ENCODE measurements at places on chromosomes 12 and 14. TPM values are rescaled to one million over a fixed set of nuclear protein-coding genes. Genes with fewer than 3 reads are reported as not detected.

GRCh38 chr12:114769634-114770033 lies 85.7 kb upstream of the TBX3 start:
- ATAC-seq, result no peak

GRCh38 chr14:76666746-76667145 lies 94.5 kb upstream of the VASH1 start:
- ATAC-seq, result no peak

DNA sequence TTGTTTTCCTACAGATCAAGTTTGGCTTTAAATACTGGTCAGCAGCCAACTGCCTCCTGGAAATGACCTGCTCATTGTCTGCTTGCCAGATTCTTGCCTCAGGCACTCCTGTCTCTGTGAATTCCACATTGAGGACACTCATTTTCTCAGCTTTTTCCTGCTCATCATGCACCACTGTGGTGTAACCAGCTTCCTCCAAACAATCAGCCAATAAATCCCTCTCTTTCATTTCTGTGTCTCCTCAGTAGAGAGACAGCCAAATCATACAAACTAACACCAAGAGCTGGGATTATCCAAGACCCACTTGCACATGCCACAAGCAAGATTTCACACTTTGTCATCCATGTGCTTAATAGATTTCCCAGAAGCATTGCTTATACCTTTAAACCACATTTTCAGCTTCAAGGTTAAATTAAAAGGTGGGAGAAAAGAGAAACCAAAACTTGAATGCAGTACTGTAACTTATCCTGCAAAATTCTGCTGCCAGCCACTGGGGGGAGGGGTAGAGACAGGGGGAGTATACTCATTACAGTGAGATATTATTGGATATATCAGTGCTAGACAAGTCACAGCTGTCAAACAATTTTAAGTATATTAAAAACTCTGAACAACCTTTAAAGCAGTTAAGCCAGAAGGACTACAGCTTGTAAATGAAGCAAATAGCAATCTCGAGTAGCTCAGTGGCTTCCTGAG lies 105.0 kb downstream of the PPP2R5E start:
- ATAC-seq, result peak; percentile 92

The PRICKLE1 gene
- total RNA-seq, result 1.4 TPM

DNA sequence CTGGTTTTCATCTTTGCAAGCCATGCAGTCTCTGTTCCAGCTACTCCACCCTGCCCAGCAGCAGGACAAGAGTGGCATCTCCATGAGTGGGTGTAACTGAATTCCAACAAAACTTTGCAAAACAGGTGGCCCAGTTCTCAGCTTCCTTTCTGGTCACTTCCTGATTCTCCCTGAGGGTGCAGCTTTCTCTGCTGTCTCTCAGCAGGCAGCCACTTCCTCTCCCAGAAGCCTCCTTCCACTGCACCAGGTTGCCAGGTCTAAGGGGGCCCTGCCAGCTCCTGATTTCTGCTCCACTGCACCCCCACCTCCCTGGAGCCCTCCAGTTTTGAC lies 341.0 kb upstream of the FKBP4 start:
- ATAC-seq, result no peak

GRCh38 chr12:64004641-64005040 lies 160.1 kb downstream of the SRGAP1 start:
- ATAC-seq, result no peak

- peak; percentile 41 for ATAC-seq
These were observed 16.0 kb upstream of the OR6S1 start for GRCh38 chr14:20657216-20658211.

DNA sequence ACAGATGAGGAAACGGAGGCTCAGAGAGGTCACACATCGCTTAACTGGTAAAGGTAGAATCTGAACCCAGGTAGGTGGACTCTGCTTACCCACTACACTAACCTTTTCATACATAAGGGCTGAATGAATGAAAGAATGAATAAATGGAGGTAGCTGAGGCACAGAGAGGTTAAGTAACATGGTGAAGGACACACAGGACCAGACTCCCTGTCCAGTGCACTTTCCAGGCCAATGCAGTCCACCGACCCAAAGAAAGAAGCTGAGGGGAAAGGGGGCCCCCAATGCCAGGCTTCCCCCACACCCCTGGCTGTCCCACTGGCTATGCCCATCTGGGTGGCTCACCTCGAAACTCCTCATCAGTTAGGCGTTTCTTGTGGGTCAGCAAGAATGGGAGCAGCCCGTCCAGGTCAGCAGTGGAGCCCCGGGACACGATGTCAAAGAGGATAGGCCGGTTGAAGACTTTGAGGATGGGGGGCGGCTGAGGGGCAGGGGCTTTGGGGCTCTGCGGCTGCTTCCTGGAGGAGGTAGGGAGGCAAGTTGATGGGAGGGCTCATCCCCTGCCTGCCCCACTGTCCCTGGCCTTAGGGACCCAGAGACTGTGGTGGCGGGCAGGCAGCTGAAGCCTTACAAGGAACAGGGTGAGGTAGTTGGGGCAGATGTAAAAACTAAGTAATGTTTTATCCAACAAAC lies 25.1 kb downstream of the TRPV4 start:
- no peak for ATAC-seq

DNA sequence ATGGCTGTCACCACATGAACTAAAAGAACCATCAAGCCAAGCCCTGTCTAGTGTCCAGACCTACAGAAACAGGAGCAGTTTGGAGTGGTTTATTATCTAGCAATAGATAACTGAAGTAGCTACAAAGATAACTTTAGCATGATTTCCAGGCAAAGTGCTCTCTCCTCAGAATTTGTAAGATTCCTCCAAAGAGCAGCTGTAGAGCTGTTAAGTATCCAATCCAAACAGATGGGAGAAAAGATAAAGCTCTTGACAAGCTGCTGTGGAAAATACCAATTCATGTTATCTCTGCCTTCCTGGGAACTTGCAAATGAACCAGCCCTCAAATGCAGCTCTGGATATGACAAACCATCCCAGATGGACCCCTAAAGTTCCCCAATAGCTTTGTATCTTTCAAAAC lies 78.9 kb upstream of the RESF1 start:
- ATAC-seq, result no peak

DNA sequence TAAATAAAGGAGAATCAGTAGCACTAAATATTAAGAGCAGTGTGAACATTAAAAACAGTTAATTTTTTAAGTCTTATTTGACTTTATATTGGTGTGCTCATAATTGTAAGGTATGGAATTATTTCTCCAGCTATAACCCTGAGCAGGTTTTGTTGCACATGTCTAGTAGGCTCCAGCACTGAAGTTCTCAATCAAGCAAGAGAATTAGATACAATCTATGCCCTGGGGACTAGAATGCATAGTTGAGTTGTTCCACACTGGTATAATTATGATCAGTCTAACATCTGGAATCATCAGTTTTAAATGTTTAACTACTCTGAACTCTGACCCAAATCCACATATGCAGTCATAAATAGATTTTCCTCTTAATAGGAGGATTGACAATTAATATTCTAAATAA lies 257.8 kb upstream of the ARHGAP5 start:
- no peak for ATAC-seq

DNA sequence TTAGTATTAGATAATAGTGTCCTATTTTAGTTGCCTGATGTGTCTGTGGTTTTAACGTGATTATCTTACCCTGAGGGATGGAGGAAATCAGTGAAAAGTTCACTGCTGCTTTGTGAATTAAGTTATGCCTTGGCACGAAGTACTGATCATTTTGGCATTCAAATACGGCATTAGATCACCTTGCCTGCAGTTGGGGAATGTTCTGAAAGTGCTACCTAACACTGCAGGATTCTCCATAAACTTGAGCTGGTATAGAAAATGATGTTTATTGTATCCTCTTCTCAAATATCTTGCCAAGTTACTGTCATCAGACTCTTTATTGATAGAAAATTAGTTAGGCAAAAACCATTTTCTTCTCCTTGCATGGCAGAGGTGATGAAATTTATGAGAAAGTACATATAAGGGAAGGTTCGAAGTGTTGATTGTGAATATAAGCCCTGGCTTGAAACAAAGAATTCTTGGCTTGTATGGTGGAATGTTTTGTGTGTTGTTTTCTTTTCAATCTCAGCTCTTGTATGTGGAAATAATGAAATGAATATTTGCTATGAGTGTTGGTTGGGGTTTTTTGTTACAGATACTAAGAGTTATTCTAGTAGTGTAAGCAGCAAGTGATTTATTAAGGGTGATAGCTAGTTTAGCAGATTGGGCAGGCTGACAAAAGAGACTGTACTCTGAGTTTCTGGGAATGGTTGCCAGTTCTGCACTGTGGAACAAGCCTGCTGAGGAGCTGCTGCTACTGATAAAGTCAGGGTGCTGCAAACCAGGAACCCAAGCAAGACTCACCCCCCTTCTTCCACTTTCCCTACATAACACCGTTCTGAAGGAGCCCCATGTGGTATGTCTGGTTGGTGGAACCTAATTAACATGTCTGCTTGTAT lies 448.3 kb downstream of the PCNX1 start:
- ATAC-seq, result peak; percentile 56

DNA sequence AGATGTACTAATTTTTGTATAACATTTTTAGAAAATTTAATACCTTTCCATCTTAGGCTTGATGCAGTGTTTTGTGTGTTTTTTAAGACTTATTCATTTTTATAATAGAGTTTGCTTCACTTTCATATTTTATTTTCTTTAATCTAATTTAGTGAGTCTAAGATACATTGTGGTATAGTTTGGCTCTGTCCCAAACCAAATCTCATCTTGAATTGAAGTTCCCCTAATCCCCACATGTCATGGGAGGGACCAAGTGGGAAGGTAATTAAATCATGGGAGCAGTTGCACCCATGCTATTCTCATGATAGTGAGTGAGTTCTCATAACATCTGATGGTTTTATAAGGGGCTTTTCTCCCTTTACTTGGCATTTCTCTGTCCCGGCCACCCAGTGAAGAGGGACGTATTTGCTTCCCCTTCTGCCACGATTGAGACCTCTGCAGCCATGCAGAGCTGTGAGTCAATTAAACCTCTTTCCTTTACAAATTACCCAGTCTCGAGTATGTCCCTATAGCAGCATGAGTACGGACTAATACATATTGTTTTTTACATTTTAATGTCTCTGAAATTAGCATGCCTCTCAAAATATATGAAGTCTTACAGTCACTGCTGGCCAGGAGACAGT lies 34.9 kb downstream of the GABARAPL1 start:
- ATAC-seq, result no peak

- ATAC-seq, result no peak
These were observed 69.5 kb upstream of the LMO3 start for GRCh38 chr12:16675438-16675837.

DNA sequence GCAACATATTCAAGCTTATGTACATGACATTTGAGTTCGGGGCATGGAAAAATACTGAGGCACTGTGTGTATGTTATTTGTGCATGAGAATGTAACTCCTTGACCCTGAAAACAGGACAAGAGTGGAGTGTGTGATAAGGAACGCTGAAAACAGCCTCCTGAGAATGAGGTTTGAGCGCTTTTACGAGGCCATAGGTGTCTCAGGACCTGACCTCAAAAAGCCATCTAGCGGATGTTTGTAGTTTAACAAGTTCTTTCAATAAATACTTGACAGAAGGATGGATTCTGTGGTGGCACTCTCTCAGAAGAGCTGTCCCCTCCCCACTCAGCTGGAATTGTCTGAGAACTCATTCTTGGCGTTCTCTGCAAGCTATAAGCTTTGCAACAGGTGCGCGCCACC lies 350.5 kb upstream of the TMTC1 start:
- ATAC-seq, result no peak

The LUM gene
- total RNA-seq, result 8.4 TPM

The SLC39A9 gene
- total RNA-seq, result 41.3 TPM

The KRT1 gene
- 2.5 TPM for total RNA-seq

DNA sequence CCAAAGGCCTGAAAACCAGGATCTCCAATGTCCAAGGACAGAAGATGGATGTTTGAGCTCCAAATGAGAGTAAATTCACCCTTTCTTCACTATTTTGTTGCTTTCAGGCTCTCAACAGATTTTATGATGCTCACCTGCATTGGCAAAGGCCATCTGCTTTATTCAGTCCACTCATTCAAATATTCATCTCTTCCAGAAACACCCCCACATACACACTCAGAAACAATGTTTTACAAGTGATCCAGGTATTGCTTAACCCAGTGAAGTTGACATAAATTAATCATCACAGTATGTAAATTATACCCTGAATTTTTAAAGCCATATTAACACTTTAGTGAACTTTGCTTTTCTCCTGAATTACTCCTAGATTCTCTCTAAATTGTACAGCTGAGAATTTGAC lies 63.3 kb downstream of the DUSP6 start:
- peak; percentile 35 for ATAC-seq

The SMOC1 gene
- 0.12 TPM for total RNA-seq

The DPY19L2 gene
- 0.80 TPM for total RNA-seq

The ZNF664 gene
- total RNA-seq, result 38.4 TPM

DNA sequence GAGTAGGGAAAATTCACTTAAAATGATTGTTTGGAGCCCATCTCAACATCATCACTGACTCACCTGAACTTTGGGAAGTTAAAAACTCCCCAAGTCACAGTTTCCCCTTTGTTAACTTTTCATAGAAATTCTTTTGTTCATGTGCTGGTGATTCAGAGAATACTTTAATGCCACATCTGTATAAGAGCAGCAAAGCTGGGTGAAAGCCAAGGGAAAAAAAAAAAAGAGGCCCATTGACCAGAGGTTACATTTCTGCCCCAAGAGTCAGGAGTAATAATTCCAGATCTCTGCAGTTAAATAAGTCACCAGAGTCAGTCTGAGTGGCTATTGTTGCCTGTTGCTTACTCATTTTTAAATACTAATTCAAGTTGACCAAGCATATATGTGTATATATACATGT lies 136.4 kb upstream of the LGR5 start:
- ATAC-seq, result peak; percentile 68

GRCh38 chr12:27843714-27844245 lies 63.7 kb upstream of the MANSC4 start:
- no peak for ATAC-seq

GRCh38 chr14:43157661-43158060 lies 1349.4 kb downstream of the FSCB start:
- no peak for ATAC-seq

DNA sequence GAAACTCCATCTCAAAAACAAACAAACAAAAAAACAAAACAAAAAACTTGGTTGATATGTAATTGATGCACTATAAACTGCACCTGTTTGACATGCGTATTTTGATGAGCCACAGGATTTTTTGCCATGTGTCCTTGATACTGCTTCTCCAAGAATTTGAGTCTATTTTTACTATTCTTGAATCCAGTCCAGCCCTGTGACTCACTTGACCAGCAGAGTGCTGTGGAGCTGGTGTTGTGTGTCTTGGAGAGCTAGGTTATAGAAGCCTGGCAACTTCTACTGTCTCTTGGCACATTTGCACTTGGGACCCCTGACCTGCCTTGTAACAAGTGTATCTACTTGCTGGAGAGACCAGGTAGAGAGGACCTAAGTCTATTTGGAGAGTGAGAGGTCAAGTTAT lies 52.0 kb downstream of the KLRG1 start:
- no peak for ATAC-seq

Measured in esophagus mucosa (tissue), 1 donor.